ENCODE measurements at places on chromosomes 16 and 17.

GRCh38 chr16:57502048-57502775 lies 15.9 kb upstream of the DOK4 start:
- no peak for DNase-seq

GRCh38 chr17:28610376-28610775 lies 3.6 kb downstream of the RSKR start:
- no peak for DNase-seq

- no peak for DNase-seq
Measured at GRCh38 chr17:44374306-44375195, 10.9 kb upstream of the FAM171A2 start.

DNA sequence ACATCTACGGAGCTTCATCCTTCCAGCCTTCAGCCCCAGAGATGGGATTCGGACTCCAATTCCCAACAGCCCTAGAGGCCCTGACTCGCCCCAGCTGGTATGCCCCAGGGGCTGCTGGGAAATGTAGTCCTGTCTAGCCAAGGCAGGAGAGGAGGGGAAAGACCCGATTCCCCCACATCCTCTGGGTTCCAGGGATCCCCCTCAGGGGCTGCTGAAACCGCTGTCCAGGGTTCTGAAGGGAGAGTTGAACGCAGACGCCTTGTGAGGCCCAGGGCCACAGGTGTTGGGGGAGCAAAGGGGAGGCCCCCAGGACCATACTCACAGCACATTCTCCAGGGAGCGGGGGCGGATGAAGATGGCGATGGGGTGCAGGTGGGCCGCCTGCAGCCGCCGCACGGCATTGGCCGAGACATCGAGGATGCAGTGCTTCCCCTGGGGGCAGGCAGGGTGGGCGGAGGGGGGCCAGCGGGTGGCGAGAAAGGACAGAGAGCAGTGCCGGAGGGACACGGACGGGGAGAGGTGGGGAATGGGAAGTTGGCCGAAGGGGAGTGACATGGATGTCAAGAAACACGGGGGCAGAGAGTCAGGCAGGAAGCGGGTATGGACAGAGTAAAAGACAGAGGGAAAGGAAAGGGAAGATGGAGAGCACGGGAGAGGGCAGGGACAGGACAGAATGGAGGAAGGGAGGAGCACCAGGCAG lies 12.6 kb upstream of the ASGR1 start:
- no peak for DNase-seq

- no peak for DNase-seq
Measured at GRCh38 chr17:74316220-74316619, 9.8 kb upstream of the KIF19 start.

DNA sequence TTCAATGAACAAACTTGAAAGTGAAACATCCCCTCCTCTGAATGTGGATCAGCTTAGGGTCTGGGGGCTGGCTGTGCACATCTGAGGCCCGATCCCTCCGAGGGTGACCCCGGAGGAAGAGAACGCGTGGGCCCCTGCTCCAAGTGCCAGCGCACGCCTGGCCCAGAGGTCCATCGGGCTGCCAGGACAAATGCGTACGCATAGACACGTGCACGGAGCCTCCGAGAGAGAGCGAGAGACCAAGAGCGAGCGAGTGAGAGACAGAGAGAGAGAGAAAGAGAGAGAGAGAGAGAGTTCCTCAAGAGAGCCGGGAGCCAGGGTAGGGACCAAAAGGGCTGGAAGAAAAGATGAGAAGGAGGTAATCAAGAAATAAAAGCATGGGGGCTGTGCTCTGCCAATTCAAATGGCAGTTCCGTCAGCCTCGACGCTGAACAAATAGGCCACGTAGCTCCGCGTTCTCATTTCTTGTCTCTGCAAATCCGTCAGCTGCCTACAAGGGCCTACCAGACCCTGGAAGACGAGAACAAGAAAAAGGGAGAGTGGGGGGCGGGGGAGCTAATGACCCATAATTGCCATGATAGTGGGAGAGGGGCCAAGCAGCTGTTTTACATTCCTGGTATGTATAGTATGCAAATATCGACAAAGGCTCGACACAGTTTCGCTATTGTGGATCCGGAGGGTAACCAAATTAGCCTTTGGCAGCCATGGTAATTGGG lies 435.3 kb upstream of the ZFHX3 start:
- no peak for DNase-seq

DNA sequence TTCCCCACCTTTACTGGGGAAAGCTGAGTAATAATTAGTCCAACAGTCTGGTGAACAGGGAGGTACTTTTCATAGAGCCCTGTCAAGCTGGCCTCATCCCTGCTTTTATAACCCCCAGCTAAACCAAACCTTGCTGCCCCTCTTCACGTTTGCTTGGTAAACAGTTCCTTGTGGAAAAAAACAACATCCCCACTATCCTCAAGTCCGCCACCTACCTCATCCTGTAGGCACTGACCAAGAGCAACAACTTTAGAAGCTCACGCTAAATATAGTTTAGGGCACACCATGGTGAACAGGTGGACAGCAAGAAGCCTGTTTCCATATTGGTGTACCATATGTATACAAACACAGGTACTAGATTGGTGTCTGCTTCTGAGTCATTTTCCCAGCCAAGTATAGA lies 16.5 kb downstream of the NFE2L1 start:
- DNase-seq = no peak

GRCh38 chr16:23907457-23907902 lies 71.7 kb downstream of the PRKCB start:
- no peak for DNase-seq

DNA sequence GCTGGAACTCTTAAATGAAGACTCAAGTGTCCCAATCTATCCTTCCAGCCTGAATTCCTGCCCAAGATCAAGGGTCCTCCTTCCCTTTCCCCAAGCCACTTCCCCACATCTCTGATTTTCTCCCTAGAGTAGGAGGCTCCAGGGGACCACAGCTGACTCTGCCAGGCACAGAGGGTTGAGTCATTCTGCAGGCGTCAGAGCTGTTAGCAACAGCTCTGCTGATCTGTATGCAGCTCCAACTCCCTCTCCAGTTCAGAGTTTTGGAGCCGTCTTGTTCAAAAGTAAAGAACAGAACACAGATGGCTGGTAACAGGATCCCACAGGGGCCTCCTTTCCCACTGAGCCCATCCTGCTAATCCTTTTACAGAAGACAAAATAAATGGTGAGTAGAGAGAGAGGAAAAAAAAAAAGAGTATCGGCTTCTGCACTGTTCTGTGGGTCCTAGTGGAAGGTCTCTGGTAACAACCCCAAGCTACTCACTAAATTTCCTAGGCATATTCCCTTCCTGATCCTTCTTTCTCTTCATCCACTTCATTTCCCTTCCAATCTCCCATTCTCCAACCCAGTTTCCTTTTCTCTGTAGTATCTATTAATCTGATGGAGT lies 13.4 kb upstream of the TAOK1 start:
- no peak for DNase-seq

GRCh38 chr16:29318037-29318436 lies 88.5 kb downstream of the NPIPB11 start:
- DNase-seq = no peak

- no peak for DNase-seq
Measured at GRCh38 chr17:78781104-78781892, 775 bp downstream of the CYTH1 start.

DNA sequence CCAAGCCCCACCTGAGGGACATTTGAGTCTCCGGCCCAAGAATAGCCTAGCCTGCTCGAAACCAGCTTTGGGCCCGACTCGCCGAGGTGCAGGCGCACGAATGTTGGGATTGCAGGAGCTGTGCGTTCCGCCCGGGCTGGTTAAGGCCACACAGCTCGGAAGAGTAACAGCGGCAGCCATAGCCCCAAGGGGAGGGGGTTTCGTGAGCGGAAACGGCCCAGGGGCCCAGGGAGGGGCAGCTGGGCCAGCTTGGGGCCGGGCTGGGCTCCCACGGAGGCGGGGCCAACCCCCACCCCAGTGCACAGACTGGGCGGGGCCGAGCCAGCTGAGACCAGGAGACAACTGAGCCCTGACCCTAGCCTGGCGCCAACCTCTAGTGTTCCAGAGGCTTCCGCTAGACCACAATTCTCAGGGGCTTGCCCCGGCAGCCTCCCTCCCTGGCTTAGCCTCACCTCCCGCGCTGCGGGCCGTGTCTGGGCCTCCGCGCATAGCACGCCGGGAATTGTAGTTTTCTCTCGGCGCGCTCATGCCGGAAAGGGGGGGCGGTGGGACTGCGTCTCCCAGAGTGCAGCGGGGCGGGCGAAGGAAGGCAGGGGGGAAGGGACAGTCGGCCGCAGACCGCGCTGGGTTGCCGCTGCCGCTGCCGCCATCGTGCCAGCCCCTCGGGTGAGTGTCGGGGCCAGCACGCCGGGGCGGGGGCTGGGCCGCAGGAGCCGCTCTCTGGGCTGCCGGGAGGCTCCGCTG lies at the start of gene NUTF2:
TSS of gene NUTF2 (plus strand) at position 614 of the 744 bp plus-strand sequence. CDS start 18,198 bp downstream, outside the sequence.
- DNase-seq = peak; percentile 96

DNA sequence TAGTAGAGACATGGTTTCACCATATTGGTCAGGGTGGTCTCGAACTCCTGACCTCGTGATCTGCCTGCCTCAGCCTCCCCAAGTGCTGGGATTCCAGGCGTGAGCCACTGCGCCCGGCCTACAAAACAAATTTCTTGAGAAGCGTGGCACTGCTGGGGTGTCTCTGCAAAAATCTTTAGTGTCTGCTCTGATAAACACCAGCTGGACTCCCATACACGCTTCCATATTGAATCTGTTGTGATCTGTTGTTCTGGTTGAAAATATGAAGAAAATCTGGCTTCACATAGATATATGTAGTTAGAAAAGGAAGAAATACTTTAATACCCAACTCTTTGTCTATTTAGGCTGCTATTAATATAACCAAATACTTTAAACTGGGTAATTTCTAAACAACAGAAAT lies 33.3 kb downstream of the VPS53 start:
- DNase-seq = no peak

DNA sequence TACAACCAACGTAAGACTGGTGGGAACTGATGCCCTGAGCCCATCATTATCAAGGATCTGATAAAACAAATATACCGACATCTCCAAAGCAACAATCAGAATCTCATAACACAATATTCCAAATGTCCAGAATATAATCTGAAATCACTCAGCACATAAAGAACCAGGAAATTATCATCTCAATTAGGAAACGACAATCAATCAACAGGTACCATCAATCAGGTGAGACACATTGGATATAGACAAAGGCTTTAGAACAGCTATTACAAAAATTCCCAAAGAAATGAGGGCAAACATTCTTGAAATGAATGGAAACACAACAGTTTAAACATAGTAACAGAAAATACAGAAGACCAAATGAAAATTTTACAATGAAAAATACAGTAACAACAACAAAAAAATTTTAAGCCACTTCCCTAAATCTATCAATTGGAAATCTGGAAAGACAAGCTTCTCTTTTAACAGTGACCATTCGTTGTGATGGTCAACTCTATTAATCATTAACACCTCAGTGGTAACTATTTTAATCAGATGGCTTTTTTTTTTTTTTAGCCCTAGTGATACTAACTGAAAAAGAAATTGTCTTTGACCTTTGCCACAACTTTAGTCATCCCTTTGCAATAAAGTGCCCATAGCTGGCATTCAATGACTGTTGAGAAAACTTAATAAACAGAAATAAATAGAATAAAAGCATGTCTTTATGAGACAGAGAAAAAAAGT lies 70.4 kb downstream of the USP32 start:
- no peak for DNase-seq

- DNase-seq = no peak
Measured at GRCh38 chr17:73584987-73585386, 59.3 kb downstream of the SDK2 start.

DNA sequence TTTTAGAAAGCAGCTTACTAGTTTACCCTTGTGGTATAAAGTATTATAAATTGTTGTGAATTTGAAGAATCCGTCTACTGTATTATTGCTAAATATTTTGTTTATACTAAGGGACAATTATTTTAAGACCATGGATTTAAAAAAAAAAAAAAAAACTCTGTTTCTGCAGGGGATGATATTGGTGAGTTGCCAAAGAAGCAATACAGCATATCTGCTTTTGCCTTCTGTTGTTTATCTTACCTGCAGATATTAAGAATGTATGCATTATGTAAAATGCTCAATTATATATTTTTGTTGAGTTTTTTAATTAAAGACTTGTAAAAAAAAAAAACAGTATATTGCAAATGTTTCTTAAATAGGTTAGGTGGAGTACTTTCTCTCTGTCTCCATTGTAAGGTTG lies 19.4 kb downstream of the WSB1 start:
- DNase-seq = no peak

- no peak for DNase-seq
Measured at GRCh38 chr17:31248986-31249834, 47.8 kb downstream of the OMG start.

- no peak for DNase-seq
Measured at GRCh38 chr17:76983075-76983775, 115.0 kb downstream of the MGAT5B start.

GRCh38 chr16:66523861-66524354 lies 26.0 kb downstream of the TK2 start:
- no peak for DNase-seq

DNA sequence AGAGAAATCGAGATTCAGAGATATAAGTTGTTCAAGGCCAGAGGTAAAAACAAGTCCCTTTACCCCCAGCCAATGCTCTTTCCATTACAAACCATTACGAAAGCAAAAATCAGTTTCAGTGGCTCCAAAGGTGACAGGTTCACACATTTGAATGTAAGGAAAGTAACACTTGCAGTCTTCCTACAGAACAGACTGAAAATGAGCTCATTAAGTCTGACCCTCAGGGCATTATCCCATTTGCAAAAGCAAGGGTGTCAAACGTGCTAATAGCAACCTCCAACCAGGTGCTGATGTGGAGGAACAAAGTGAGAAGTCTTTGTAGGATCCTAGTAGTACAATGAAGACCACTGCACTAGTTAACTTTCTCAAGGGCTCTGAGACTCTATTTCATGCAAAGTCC lies 65.2 kb downstream of the XPO6 start:
- no peak for DNase-seq

GRCh38 chr17:42578282-42578869 lies 847 bp upstream of the PSMC3IP start:
- no peak for DNase-seq

DNA sequence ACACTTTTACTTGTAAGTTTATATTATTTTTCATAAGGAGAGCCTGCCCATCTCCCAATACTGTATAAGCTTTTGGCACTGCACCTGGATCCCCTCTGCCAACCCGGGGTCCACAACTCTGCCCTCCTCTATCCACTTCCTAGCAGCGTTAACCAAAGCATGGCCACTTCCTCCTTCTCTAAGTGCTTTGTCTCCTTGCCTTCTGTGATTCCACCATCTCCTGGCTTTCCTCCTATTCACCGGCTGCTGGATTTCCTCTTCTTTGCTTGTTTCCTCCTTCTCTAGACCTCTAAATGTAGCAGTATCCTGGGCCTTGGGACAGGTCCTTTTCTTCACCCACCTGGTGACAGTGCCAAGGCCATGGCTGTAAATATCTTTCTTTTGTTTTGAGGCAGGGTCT lies 20.0 kb upstream of the WFIKKN2 start:
- no peak for DNase-seq

All from stimulated activated CD4-positive, alpha-beta T cell treated with anti-CD3 and anti-CD28 coated beads, Interleukin-15, amount 100 ng/mL, for 48 hours (primary cell).